Neural progenitor cell (in vitro differentiated cells): ENCODE measurements at places on chromosomes 12 and 14.

GRCh38 chr12:89824822-89825221 lies 116.2 kb upstream of the ATP2B1 start:
- DNase-seq, result no peak
- H3K27ac ChIP-seq, result no peak overlapping the region
- H3K4me1 ChIP-seq, result peaks cover 10% of the 10 kb centered on the region

DNA sequence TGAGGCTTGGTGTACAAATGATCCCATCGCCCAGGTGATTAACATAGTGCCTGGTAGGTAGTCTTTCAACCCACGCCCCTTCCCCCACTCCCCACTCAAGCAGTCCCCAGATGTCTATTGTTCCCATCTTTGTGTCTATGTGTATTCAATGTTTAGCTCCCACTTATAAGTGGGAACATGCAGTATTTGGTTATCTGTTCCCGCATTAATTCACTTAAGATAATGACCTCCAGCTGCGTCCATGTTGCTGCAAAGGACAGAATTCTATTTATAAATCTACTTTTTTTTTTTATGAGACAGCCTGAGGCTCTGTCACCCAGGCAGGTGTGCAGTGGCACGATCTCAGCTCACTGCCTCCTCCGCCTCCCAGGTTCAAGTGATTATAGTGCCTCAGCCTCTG lies 15.7 kb downstream of the SPX start:
- H3K4me1 ChIP-seq, result no peaks in the 10 kb centered on the region
- DNase-seq, result no peak
- H3K4me3 ChIP-seq, result no peak overlapping the region
- H3K27ac ChIP-seq, result no peak overlapping the region
- no peaks in the 10 kb centered on the region for H3K36me3 ChIP-seq

- no peak overlapping the region for H3K4me3 ChIP-seq
- DNase-seq, result no peak
- H3K27me3 ChIP-seq, result no peaks in the 10 kb centered on the region
- peaks cover 18% of the 10 kb centered on the region for H3K4me1 ChIP-seq
- no peaks in the 10 kb centered on the region for H3K36me3 ChIP-seq
Observed at GRCh38 chr12:59067083-59067482, 146.8 kb upstream of the LRIG3 start.

- peak; percentile 85 for DNase-seq
- peaks cover 13% of the 10 kb centered on the region for H3K4me1 ChIP-seq
- H3K4me3 ChIP-seq, result peak within 1 kb of the TSS; percentile 59
Observed at GRCh38 chr14:52695481-52696091, at the start of gene ERO1A. TSS of gene ERO1A (minus strand) at chr14:52695558. CDS start at chr14:52695481, 77 bp downstream.

GRCh38 chr14:20327005-20327869 lies 5.8 kb downstream of the CCNB1IP1 start:
- peak; percentile 65 for DNase-seq
- no peak overlapping the region for H3K4me3 ChIP-seq
- no peaks in the 10 kb centered on the region for H3K27me3 ChIP-seq
- peaks cover 14% of the 10 kb centered on the region for H3K36me3 ChIP-seq
